ENCODE measurements at places on chromosomes 12 and 14.

DNA sequence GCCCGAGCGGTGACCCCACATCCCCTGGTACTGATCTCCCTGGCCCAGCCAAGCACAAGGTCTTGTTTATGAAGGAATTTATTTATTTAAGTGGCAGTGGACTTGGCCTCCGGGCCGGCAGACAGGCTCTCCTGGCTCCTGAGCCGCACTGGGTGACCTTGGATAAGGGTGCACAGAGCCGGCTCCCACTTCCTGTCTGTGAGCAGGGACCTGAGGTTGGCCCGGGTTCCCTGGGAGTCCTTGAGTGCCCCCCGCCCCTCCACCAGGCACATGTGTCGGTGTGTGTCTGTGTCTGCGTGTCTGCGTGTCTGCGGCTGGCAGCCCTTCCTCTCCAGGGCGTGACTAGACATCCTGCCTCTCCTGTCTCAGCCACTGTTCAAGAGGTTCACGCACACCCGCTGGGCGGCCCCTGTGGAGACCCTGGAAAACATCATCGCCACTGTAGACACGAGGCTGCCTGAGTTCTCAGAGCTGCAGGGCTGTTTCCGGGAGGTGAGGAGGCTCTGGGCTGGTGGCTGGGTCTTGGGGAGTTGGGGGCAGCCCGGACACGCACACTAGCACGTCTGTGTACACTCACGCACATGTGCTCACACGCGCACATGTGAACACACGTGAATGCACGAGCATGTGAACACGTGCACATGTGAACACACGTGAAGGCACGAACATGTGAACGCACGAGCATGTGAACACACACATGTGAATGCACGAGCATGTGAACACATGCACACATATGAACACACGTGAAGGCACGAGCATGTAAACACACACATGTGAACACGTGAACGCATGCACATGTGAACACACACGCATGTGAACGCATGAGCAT lies 9.3 kb downstream of the TNFAIP2 start:
- no peak for DNase-seq

DNA sequence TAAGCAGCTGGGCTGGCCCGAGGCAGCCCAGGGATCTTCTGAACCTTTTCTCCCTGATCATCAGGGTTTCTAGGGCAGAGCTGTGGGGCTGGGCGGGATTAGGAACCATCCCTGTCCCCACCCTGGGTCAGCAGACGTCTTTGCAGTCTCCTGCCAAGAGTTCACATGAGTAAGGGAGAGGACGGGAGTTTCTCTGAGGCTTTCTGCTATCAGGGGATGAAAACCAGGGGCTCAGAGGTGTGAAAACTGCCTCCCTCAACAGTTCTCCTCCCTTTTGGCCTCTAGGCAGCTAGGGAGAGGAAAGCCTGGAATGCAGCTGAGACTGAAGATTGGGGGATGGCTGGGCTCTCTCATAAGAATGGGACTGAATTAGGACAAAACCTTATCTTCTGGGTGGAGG lies 7.9 kb downstream of the ZNF385A start:
- no peak for DNase-seq

- DNase-seq, result no peak
These were observed 110.7 kb downstream of the PTCSC3 start for GRCh38 chr14:36065831-36066230.

GRCh38 chr12:116759783-116760621 lies 21.9 kb downstream of the RNFT2 start:
- no peak for DNase-seq

DNA sequence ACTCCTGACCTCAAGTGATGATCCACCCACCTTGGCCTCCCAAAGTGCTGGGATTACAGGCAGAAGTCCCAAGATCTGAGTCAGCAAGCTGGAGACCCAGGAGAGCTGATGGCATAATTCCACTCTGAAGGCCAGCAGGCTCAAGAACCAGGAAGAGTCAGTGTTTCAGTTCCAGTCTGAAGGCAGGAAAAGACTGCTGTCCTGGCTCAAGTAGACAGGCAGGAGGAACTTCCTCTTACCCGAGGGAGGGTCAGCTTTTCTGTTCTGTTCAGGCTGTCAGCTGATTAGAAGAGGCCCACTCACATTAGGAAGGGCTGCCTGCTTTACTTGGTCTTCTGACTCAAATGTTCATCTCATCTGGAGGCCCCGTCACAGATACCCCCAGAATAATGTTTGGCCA lies 206.0 kb upstream of the MYL2 start:
- DNase-seq, result no peak

DNA sequence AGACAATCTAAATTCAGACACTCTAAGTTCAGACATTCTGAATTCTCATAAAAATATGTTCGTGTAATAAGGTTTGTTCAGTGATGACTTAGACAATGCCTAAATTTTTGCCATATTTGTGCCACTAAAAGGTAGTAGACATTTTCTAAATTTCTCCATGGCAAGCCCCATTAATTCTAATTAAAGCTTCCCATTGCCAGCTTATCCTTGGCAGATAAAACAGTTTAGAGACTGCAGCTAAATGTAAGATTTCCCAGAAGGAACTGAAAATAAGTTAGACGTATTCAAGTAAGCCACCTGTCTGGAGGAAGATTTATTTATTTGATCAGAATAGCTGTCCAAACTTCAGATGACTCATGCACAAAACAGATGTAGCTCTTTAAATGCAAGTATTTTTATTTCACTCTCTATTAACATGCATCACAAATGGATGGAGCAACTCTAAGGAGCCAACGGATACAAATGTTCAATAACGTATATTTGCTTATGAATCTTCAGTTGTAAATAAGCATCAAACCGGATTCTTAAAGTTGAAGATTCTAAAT lies 130.4 kb downstream of the SLC2A13 start:
- DNase-seq, result no peak

GRCh38 chr14:79542121-79542520 lies 669.2 kb downstream of the DIO2 start:
- no peak for DNase-seq

GRCh38 chr14:70706177-70706576 lies 64.5 kb downstream of the TTC9 start:
- DNase-seq, result no peak

- no peak for DNase-seq
These were observed 274.6 kb upstream of the SLC16A7 start for GRCh38 chr12:59321278-59321677.

- peak; percentile 15 for DNase-seq
These were observed at the start of gene ALDH2 for GRCh38 chr12:111766608-111767361. ALDH2 (plus strand) TSS chr12:111766933; CDS start chr12:111766983, 50 bp downstream.

DNA sequence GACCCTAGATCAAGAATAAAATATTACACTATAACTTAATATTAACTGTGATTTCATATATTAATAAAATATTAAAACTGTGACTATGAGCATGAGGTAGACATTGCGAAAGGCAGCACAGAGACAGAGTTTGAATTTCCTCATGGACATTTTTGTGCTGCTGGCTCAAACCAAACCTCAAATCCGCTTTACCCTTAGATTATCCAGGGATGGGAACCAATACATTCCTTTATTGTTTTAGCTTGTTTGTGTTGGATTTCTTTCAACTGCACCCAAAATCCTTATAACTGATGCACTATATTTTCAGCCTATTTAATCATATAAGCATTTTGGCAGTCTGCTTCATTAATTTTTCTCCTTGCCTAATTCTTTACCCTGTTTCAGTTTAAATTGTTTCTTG lies 436.7 kb downstream of the ATP23 start:
- DNase-seq, result no peak

- no peak for DNase-seq
These were observed 40.6 kb upstream of the CDKN3 start for GRCh38 chr14:54356172-54356571.

GRCh38 chr12:85072826-85073225 lies 36.7 kb downstream of the LRRIQ1 start:
- DNase-seq, result no peak
